Activated CD4-positive, alpha-beta memory T cell treated with anti-CD3 and anti-CD28 coated beads for 36 hours (primary cell): ENCODE measurements at places on chromosomes 5 and 9. TPM values are rescaled to one million over a fixed set of nuclear protein-coding genes. Genes with fewer than 3 reads are reported as not detected.
A peak's percentile ranks its signal among the peaks of the same experiment; 100 is the strongest.

Gene DCAF12
- total RNA-seq: 35.4 TPM

Gene GRIA1
- not detected for total RNA-seq

Gene STX17
- 36.1 TPM for total RNA-seq

Gene GNE
- total RNA-seq: 19.2 TPM

Gene PCDH1
- not detected for total RNA-seq

Gene SLC6A18
- not detected for total RNA-seq

Gene PCDHGC3
- total RNA-seq: not detected

DNA sequence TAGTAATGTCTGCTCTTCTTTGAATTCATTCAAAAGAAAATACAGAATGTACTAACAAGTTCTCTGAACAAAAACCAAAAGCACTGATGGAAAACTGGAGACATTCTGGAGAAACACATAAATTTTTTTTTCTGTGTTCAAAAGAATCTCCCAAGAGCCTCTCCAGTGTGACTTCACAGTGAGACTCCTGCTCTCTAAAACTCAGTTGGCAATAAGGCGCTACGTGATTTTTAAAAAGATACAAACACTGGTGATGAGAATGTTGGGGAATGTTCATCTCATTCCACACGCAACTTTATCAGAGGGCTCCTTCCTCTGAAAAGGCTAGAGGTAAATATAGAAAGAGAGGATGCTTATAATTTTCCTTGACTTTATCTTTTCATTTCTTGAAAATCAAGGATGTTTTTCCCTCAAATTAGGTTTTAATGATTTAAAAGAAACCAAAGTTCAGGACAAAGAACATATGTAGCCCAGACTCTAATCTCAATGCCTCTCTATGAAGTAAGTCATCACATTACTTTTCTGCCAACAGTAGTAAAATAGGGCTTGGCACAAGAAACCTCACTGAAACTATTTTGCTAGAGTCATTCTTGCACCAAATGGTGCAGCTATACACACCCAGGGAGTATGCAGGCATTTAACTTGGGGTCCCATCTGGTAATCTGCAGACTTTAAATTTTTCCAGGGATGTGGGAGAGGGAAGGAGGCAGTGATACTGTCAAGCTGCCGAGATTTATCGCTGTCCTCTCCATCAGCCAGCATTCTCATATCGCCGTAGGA, 12.9 kb upstream of the AOPEP start:
- DNase-seq: no peak
- H3K4me3 ChIP-seq: no peak overlapping the region
- no peaks in the 10 kb centered on the region for H3K4me1 ChIP-seq
- no peaks in the 10 kb centered on the region for H3K36me3 ChIP-seq
- H3K27me3 ChIP-seq: peaks cover 26% of the 10 kb centered on the region

DNA sequence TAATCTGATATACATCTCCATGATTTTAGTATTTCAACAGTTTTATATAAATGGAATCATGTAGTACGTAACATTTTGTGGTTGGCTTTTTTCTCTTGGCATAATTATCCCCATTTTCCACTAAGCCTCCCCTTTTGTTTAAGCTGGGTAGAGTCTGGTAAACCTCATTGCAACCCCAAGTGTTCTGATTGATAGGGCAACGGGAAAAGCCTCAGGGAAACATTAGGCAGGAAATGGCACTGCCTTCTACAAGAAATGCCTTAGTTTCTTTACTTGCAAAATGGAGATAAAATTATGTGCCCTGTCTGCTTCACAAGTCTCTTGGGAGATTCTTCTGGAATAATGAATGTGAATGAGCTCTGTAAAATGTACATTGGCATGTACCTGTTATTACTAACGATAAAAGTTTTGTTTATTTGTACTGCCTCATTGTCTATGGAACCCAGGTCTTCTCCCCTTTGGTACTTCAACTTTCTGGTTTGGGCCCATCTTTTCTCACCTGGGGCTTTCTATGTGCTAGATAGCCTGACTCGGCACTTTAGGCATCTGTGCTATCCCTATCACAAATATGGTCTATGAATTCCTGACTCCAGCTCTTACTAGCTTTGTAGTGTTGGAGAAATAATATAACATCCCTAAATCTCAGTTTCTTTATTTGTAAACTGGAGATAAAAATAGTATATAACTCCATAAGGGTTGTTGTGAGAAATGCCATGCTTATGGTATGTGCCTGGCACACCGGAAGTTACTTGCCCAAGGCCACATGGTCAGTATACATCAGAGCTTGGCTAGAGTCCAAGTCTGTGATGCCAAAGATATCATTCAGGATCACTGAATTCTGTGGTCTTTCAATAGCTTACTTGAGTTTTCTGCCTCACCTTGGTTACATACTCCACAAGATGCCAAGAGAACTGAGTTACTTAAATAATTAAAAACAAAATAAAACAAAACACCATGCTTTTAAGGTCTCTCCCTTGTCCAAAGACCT, 48.2 kb upstream of the ZNF169 start:
- H3K27ac ChIP-seq: no peak overlapping the region
- H3K36me3 ChIP-seq: no peaks in the 10 kb centered on the region
- H3K4me3 ChIP-seq: no peak overlapping the region
- peaks cover 7% of the 10 kb centered on the region for H3K27me3 ChIP-seq

DNA sequence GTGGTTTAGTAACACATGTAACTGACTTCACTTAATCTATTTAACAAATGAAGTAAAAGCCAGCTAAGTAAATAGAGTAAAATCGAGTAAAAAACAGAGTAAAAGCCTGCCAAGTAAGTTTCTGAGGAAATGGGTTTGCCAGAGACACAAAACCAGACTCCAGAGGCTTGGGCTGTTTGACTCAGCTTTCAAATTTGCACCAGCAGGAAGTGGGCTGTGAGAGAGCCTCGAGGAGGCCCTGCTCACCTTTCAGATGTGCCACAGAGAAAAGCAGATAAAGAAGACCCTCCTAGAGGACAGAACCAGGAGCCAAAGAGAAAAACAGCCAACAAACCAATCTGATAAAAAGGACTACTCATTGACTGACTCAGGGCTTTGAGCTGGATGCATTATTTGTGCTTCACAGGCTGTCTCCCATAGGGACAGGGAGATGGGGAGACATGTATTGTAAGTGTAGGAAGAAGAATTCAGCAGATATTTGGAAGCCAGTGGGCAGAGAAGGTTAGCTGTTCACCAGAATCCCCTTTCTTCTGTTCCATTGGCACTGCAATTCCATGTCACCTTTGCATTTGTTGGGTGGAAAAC, 14.4 kb upstream of the AMACR start:
- H3K27ac ChIP-seq: peak overlapping the region; percentile 74
- H3K4me3 ChIP-seq: no peak overlapping the region
- no peaks in the 10 kb centered on the region for H3K27me3 ChIP-seq
- peak; percentile 74 for DNase-seq
- peaks cover 23% of the 10 kb centered on the region for H3K4me1 ChIP-seq

DNA sequence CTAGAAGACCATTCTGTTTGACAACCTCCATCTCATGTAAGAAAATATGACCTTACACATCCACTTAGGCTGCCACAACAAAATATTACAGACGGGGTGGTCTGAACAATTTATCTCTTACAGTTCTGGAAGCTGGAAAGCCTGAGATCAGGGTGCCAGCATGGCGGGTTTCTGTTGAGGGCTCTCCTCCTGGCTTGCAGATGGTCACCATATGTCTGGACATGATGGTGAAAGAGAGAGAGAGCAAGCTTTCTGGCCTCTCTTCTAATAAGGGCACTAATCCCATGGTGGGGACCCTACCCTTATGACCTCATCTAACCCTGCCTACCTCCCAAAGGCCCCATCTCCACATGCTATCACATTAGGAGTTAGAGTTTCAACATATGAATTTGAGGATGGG, 66.0 kb downstream of the AMBP start:
- H3K27ac ChIP-seq: no peak overlapping the region
- H3K4me1 ChIP-seq: no peaks in the 10 kb centered on the region
- no peak for DNase-seq
- H3K4me3 ChIP-seq: no peak overlapping the region
- H3K36me3 ChIP-seq: no peaks in the 10 kb centered on the region
- H3K27me3 ChIP-seq: no peaks in the 10 kb centered on the region

DNA sequence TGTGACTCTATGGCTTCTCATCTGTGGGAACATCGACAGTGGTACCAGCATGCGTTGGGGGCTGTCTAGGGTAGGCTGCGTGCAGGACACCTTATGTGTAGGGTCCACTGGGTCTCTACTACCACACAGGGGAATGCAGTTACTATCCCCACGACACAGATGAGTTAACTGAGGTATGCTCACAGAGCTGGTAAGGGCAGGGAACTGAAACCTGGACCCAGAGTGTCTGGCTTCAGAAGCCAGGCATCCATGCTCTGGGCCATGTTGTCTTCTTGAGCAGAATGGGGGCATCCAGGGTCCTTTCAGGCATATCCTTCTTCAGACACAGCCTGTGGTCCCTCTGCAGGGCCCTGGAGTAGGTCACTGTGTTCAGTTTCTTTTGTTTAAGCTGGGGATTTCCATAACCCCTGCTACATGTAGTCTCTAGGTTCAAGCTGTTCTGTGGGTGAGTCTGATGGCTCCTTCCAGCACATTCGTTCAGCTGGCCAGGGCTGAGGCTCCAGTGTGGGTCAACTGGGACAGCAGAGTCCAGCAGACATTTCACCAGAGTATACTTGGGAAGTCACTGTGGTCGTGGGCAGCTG, 148.8 kb downstream of the GADD45G start:
- DNase-seq: no peak
- H3K36me3 ChIP-seq: no peaks in the 10 kb centered on the region
- H3K27ac ChIP-seq: no peak overlapping the region
- peaks cover 10% of the 10 kb centered on the region for H3K4me1 ChIP-seq
- no peak overlapping the region for H3K4me3 ChIP-seq

GRCh38 chr9:120693700-120694008, 20.6 kb downstream of the MEGF9 start:
- H3K4me1 ChIP-seq: peaks cover 36% of the 10 kb centered on the region
- no peak overlapping the region for H3K27ac ChIP-seq
- H3K36me3 ChIP-seq: no peaks in the 10 kb centered on the region
- DNase-seq: no peak
- no peak overlapping the region for H3K4me3 ChIP-seq

DNA sequence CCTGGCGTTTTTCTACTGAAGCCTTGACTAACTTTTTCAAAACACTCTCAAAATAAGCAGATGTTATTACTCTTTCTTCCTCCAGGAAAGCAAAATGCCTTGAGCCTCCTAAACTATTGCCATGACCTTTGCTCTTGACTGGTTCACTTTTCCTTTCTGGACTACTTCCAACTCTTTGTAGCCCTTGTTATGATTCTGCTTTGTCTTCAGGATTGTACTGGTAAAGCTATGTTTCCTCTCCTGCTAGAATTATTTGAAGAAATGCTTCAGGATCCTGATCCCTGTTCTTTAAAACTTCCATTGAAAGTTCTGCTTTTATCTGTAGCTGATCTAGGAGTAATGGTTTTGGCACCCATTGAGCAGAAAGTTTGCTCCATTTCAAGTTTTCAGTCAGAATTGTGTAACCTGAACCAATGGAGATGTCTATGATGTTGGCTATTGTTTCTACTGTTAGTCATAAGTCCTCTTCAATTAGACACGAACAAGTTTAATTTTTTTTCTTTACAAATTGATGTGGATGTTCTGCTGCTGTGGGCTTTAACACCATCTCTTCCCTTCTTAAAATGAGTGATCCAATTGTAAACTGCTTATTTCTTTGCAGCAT, 1356.4 kb downstream of the EFNA5 start:
- no peak for DNase-seq
- no peak overlapping the region for H3K4me3 ChIP-seq
- H3K27me3 ChIP-seq: no peaks in the 10 kb centered on the region
- no peak overlapping the region for H3K27ac ChIP-seq
- no peaks in the 10 kb centered on the region for H3K4me1 ChIP-seq
- no peaks in the 10 kb centered on the region for H3K36me3 ChIP-seq

- DNase-seq: peak; percentile 54
- H3K36me3 ChIP-seq: peaks cover 65% of the 10 kb centered on the region
- peak overlapping the region; percentile 55 for H3K4me3 ChIP-seq
- no peaks in the 10 kb centered on the region for H3K27me3 ChIP-seq
Observed at GRCh38 chr5:119366540-119366881, 10.7 kb downstream of the TNFAIP8 start.

DNA sequence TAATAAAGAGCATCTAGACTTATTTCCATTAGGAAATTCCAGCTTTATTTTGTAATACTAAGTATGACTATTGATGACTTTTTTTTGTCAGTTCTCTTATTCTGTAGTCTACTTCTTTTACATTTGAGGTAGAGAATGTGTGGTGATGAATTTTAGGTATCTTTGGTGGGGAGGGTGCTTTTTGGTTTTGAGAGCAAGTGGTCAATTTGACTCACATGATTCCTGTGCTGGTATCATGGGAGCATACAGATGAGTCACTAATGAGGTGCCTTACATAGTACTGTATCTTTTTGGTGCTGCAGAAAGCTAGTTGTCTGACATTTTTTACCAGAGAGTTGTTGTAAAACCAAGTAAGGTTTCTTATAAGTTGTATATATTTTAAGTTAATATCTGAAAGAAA, 35.3 kb downstream of the ERBIN start:
- H3K27ac ChIP-seq: peak overlapping the region; percentile 1
- H3K4me1 ChIP-seq: peaks cover 47% of the 10 kb centered on the region
- no peaks in the 10 kb centered on the region for H3K27me3 ChIP-seq
- peaks cover 9% of the 10 kb centered on the region for H3K36me3 ChIP-seq

- peaks cover 37% of the 10 kb centered on the region for H3K36me3 ChIP-seq
- no peak for DNase-seq
- no peak overlapping the region for H3K27ac ChIP-seq
Observed at GRCh38 chr5:139022528-139022927, 147.4 kb upstream of the LRRTM2 start.

- H3K4me3 ChIP-seq: no peak overlapping the region
- no peaks in the 10 kb centered on the region for H3K4me1 ChIP-seq
- no peak overlapping the region for H3K27ac ChIP-seq
- no peak for DNase-seq
Observed at GRCh38 chr5:179211068-179211467, 134.2 kb downstream of the ADAMTS2 start.

GRCh38 chr9:130331573-130331972, 66.0 kb downstream of the HMCN2 start:
- H3K4me1 ChIP-seq: no peaks in the 10 kb centered on the region
- H3K27me3 ChIP-seq: peaks cover 55% of the 10 kb centered on the region
- no peak overlapping the region for H3K4me3 ChIP-seq
- DNase-seq: no peak
- H3K36me3 ChIP-seq: no peaks in the 10 kb centered on the region

DNA sequence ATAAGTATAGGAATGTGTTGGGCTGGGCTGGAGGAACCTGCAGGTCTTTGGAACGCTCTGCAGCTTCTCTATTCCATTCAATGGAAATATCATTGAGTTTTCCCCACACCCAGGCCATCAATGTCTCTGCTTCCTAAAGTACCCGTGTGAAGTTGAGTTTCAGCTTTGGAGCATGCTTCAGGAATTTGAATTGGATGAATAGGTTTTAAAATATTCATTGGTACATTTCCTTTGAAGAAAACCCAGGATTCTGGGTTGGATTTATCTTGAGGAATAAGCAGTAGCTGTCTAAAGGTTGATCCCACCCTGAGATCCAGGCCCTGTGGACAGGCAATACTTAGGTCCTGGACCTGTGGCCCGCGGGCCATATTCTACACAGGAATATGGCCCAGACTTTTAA, 37.3 kb downstream of the INSYN2B start:
- H3K27ac ChIP-seq: no peak overlapping the region
- H3K4me3 ChIP-seq: no peak overlapping the region
- H3K27me3 ChIP-seq: no peaks in the 10 kb centered on the region
- H3K36me3 ChIP-seq: peaks cover 2% of the 10 kb centered on the region
- no peak for DNase-seq
- no peaks in the 10 kb centered on the region for H3K4me1 ChIP-seq

GRCh38 chr5:67353500-67354450, 157.2 kb upstream of the CD180 start:
- no peak for DNase-seq
- H3K27me3 ChIP-seq: peaks cover 4% of the 10 kb centered on the region
- H3K4me3 ChIP-seq: no peak overlapping the region
- no peaks in the 10 kb centered on the region for H3K36me3 ChIP-seq
